HuH-7 (cell line): ENCODE measurements at places on chromosomes 5 and 9.

- DNase-seq: no peak
These were observed 288.6 kb downstream of the ELAVL2 start for GRCh38 chr9:23537192-23538066.

- DNase-seq: no peak
These were observed 207.0 kb upstream of the ZNF462 start for GRCh38 chr9:106655966-106656365.

DNA sequence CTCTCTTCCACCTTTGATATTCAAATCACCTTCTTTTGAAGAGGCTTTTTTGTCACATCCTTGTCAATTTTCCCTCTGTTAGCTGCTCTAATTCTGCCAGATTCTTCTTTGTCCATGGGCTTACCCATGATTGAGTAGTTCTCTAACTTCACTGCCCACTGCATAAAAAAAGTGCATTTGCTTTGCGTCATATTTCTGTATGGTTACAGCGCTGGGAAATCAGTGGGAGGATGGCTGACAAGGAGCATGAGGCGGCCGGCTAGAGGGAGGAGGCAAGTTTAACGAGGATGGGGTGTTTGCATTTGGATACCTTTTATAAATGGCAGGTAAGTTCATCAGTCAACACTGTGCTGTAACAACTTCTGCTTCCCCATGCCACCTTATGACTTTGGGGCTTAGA is 116.5 kb upstream of the LHFPL2 start:
- no peak for DNase-seq

GRCh38 chr5:74199436-74200210 is 440.9 kb downstream of the ENC1 start:
- no peak for DNase-seq

DNA sequence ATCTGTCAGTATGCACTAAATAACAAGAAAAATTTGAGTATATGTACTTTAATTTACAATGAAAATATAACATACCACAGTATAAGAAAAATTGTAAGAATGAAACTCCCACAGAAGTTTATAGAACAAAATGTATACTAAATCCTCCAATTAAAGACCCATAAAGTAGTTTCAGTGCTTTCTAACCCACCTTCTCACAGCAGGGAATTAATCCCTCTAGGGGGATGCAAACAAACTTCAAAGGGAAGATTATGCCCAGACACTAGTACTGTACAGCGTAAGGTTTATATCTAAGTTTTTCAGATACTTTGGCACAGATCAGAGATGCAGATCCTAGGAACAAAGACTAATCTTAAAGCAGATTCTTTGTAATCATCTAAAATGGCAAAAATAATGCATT is 57.2 kb downstream of the DENND1A start:
- no peak for DNase-seq

- DNase-seq: no peak
These were observed 29.6 kb downstream of the ZNF366 start for GRCh38 chr5:72477644-72478043.

DNA sequence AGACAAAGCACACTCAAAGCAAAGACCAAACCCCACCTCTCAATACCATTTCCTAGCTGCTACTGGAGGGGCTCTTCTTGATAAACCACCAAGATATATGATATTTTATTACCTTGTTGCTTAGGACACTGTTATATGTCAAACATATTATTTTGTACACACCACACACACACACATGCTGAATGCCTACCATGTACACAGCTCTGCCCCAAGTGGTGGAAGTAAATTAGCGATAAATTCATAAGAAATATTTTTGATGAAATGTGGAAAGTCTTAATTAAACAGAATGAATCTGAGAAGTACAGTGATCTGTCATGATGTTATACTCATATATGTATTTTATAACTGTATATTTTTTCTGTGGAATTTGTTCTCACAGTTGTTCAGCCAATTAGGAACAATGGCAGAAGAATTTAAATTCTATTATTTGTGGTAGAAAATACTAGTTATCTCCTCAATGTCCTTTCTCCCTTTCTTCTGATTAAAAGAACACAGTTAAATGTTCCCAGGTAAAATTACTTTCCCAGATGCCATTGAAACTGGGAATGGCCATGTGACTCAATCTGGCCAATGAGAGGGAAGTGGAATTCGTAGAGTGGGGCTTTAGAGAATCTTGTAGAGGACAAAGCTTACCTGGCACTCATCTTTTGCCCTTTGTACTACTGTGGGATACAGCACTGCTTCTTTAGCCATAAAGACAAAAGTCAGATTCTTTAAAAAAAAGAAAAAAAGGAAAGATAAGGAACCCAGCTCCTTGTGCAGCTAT is 156.5 kb downstream of the SNCAIP start:
- no peak for DNase-seq

DNA sequence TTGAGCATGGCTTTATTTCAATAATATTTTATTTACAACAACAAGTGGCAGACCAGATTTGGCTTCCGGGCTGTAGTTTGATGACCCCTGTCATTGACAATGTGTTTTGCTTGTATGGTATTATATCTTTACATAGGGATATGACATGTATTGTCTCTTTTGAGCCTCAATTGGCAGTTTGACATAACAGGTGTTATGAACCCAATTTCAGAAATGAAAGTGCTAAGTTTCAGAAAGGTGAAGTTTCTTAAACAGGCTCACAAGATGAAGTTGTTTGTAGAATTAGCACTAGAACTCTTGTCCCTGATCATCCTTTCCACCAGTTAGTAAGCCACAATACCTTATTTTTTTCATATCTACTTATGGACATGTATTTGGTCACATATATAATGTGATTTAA is 303.0 kb upstream of the GRIA1 start:
- DNase-seq: no peak

DNA sequence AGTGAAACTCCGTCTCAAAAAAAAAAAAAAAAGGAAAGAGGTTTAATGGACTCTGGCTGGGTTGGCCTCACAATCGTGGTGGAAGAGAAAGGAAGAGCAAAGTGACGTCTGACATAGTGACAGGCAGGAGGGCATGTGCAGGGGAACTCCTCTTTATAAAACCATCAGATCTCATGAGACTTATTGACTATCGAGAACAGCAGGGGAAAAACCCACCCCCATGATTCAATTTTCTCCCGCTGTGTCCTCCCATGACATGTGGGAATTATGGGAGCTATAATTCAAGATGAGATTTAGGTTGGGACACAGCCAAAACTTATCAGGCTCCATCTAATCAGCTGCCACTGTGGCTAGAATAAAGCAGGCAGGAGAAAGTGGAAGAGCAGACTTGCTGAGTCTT is 610.4 kb upstream of the NUDT12 start:
- DNase-seq: no peak

GRCh38 chr9:18397076-18397475 is 76.9 kb upstream of the ADAMTSL1 start:
- no peak for DNase-seq

GRCh38 chr9:7358876-7359275 is 440.7 kb downstream of the DMAC1 start:
- no peak for DNase-seq

GRCh38 chr5:20029266-20029665 is 41.3 kb upstream of the CDH18 start:
- DNase-seq: no peak

GRCh38 chr5:159341906-159342310 is 11.6 kb upstream of the IL12B start:
- peak; percentile 44 for DNase-seq

- no peak for DNase-seq
These were observed 28.0 kb upstream of the TXN start for GRCh38 chr9:110284211-110284844.

GRCh38 chr5:110250755-110251154 is 475.7 kb downstream of the TMEM232 start:
- no peak for DNase-seq

- DNase-seq: peak; percentile 22
These were observed 25.4 kb downstream of the OGN start for GRCh38 chr9:92378865-92379560.

GRCh38 chr5:130043834-130044233 is 139.6 kb downstream of the CHSY3 start:
- DNase-seq: no peak

GRCh38 chr5:68264024-68264956 is 48.7 kb downstream of the PIK3R1 start:
- no peak for DNase-seq

GRCh38 chr5:176916337-176916736 is 17.2 kb upstream of the HK3 start:
- no peak for DNase-seq

- no peak for DNase-seq
These were observed 67.6 kb downstream of the HMCN2 start for GRCh38 chr9:130333041-130333711.

- no peak for DNase-seq
These were observed 3.1 kb downstream of the CRB2 start for GRCh38 chr9:123359106-123359505.

GRCh38 chr5:173547579-173547978 is 68.9 kb downstream of the BOD1 start:
- no peak for DNase-seq

- no peak for DNase-seq
These were observed 124.3 kb downstream of the STK32A start for GRCh38 chr5:147359101-147359500.

DNA sequence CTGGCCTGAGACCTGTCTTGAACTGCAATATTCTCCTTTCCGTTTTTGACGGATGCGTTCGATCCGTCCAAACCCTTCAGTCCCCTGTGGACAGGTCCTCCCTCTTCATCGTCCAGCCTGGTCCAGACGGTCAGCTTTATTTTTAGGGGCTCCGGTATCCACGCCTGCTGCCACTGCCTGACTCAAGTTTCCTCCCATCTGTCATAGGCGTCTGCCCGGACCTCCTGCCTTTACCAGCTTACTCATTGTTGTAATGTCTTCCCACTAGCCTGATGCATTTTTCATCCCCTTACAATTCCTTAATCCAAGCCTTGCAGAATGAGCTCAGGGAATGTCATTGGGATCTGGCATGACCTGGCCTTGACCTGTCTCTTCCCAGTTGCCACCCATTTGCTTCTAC is 145.8 kb downstream of the TENT4A start:
- DNase-seq: no peak

DNA sequence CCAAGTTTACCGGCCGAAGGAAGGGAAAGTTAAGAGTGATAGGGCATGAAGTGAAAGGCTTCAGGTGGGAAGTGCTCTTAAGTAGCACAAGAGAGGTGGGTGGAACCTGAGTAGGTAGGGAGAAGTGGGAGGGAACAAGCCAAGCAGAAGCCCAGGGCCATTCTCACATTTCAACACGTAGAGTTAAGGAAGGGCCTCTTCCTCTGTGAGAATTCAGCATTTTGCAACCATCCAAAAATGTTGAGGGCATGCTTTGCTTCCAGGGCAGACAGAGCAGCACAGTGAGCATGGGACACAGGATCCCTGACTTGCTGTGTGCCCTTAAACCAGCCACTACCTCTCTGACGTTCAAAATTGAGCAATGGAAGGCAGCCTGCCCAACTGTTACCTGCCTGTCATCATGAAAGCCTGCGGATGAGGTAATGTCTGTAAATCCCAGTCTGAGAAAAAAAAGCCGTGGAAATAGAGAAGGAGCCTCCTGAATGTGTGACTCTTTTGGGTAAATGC is 3.3 kb downstream of the CYFIP2 start:
- DNase-seq: no peak

DNA sequence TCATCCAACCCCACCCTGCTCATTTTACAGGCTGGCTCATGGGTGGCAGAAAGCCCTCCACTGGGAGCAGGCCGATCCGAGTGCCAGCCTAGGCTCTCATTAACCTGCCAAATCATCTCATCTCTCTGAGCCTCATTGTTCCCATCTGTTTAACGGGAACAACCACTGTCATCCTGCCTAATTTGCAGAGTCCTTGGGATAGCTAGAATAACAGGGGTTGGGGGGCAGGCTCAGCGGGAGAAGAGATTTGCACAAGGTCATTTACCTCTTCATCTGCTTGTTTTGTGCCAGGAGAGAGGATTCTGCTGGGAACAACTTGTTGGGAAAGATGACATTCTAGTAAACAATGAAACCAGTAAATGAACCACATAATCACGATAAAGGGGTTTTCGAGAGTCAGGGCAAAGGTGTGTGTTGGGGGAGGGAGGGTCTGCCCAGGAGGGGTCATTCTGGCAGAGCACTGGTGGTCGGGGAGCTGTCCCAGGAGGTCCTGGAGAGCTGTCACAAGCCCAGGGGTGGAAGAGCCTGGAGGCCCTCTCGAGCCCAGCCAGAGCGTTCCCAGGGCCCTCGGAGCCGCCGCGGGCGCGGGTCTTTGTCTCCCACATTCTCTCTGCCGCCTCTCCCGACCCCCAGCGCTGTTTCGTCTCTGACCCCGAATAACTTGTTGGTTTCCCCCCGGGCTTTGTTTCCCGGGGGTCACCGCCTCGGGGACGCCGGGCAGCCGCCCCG is 22.8 kb upstream of the NDST1 start:
- peak; percentile 39 for DNase-seq

- DNase-seq: no peak
These were observed 74.0 kb upstream of the NEK6 start for GRCh38 chr9:124183772-124184171.

DNA sequence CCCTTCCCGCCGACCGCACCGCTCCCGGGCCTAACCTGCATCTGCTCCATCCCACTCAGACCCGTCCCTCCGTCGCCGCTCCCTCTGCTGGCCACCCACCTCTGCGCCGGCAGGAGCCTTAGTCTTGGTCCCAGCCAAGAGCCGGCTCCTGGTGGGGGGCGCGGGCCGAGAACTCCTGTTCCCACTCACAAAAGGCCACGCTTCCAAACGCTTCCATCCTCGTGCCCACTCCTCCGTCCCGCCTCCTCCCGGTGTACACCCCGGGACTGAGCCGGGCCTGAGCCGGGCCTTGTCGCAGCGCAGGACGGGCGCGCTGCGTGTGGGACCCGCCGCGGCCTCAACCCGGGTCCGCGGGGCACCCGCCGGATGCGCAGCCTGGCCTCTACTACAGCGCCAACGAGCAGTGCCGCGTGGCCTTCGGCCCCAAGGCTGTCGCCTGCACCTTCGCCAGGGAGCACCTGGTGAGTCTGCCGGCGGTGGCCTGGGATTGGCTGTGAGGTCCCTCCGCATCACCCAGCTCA is 7.5 kb downstream of the ADAMTS13 start:
- DNase-seq: peak; percentile 99

DNA sequence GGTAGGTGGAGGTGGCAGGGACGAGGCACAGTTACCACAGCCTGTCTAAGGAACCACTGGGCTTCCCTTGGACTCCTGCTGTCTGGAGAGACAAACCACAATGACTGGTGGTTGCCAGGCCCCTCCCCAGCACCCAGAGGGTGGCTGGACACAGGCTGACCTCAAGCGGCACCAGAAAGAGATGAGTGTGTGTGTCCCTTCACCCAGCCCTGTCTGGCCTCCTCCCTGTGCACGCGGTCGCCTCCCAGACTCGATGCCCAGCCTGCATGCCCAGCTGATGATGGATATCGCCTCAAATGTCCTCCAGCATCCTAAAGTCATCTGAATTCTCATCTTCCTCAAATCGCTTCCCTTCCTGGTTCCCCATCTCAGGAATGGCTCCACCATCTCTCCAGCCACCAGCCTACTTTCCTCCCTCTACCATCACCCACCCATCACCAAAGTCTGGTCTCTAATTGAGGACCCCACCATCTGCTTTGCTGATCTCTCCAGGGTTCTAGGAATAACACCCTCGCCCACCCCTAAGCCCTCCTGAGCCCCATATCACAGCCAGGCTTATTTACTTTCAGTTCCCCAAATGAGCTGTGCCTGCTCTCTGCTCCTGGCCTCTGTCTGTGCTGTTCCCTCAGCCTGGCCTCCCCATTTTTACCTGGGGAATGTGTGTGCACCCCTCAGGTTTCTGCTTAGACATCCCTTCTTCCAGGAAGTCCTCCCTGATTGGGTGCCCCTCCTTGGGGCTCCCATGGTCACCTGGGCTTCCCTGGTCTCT is 52.5 kb upstream of the GGTA1 start:
- DNase-seq: no peak

- DNase-seq: no peak
These were observed 20.0 kb downstream of the PCDH1 start for GRCh38 chr5:141858079-141858765.

GRCh38 chr5:161286066-161286655 is 260.4 kb downstream of the GABRB2 start:
- no peak for DNase-seq
